ENCODE measurements at places on chromosomes 2 and 18.
A peak's percentile ranks its signal among the peaks of the same experiment; 100 is the strongest.

DNA sequence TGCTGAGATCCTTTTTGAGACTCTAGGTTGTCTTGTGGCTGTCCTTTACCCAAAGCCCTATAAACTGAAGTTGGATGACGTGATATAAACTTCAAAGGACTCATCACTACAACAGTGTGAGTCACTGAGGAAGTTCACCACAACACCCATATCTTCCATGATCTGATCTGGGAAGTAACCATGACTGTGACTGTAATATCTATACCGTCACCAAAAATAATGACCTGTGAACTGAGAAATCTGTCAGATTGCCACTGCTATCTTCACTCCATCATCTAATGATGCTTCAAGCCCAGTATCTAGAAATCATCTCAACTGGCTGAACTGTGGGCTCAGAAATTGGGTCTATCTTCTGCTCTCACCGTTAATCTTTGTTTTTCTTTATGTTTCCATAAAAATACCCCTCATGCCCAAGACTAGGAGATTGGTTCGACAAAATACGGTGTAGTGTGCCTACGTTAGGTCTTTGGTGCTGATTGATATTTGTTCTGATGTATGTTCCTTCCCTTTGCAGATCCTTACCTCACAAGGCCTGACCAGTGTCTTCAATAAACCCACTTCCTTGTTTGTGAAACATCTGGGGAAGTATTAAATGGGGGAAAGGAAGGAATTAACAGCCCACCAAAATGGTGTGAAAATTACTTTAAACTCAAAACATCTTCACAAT lies 78.2 kb downstream of the MYL12B start:
- DNase-seq = no peak

DNA sequence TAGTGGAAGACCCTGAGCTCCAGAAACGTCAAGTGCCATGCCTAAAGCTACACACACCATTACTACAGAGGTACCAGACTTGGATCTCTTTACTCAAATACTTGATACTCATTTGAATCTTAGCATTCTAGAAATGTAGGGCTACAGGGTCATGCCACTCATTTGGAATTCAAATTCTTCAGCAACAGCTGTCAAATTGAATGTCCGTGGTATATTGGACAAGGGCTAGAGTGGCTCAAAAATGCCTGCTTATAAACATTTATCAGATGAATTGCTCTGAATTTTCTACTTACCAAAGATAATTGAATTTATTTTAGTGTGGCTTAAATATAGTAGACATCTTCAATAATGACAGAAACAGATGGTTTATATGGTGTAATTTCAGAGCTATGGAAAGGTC lies 669.7 kb downstream of the SLC4A3 start:
- DNase-seq = no peak

GRCh38 chr2:154681741-154682140 lies 16.8 kb upstream of the KCNJ3 start:
- DNase-seq = no peak

- no peak for DNase-seq
Observed at GRCh38 chr18:62814132-62814759, 98.9 kb downstream of the PHLPP1 start.

GRCh38 chr2:134288814-134289213 lies 34.9 kb downstream of the MGAT5 start:
- DNase-seq = no peak

DNA sequence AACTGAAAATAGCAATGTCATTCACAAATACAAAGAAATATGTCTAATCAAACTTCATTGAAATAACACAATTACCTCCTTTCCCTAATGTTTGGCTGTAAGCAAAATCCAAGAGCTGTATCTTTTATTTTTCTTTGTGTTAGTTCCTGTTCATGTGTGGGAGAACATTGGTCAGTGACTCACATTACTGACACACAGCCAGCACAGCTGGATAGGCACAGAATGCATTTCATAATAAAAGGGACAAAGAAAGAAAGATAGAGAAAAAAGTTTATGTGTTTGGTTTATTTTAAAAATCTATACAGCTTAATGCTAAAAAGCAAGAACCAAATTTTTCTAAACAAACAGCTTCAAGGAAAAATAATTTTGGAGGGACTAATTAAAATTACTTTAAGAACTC lies 185.6 kb upstream of the COL3A1 start:
- DNase-seq = no peak

DNA sequence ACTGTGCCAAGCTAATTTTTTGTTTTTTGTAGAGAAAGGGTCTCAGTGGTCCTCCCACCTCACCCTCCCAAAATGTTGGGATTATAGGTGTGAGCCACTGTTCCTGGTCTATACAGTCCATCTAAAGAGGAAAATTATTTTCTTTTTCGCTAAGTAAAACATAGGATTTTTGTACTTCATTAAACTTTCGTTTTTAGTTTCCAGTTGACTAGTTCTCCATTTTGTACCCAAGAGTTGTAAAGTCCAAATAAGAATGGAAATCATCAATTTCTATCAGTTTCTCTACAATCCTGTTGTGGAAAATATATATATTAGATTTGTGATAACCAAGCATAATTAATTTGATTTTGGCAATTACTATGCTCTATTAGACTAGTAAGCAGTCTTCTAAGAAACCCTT lies 156.4 kb downstream of the BABAM2 start:
- no peak for DNase-seq

GRCh38 chr2:236259371-236259770 lies 4.8 kb downstream of the ASB18 start:
- DNase-seq = no peak

GRCh38 chr2:172467382-172467781 lies 40.0 kb downstream of the ITGA6 start:
- DNase-seq = no peak

- no peak for DNase-seq
Observed at GRCh38 chr18:49725809-49726674, 87.3 kb downstream of the ACAA2 start.

DNA sequence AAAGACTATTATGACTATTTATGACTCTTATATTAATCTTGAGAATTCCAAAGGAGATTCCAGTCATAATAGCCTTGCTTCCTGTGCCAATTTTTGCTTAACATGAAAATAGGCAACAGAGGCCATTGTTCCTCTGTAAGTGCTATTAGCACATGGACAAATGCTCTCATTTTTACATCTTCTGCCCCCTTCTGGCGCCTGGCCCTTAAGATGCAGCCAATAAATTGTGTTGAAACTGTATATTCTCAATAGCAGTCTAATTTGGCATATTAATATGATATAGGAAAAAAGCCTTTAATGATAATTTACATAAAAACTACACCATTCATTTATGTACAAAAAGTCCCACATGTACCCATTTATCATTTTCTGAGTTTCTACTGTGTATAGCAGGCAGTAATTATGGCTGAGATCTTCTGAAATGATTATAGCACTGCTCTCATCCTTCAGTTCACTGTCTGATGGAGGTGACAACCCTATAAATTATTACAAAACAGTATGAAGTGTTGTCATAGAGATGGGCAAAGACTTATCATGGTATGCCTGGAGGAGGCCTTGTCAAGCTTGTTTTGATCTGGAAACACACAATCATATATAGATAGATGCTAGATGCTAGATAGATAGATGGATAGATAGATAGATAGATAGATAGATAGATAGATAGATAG lies 613.3 kb downstream of the TSN start:
- no peak for DNase-seq

- no peak for DNase-seq
Observed at GRCh38 chr2:47127862-47128543, 27.1 kb downstream of the STPG4 start.

DNA sequence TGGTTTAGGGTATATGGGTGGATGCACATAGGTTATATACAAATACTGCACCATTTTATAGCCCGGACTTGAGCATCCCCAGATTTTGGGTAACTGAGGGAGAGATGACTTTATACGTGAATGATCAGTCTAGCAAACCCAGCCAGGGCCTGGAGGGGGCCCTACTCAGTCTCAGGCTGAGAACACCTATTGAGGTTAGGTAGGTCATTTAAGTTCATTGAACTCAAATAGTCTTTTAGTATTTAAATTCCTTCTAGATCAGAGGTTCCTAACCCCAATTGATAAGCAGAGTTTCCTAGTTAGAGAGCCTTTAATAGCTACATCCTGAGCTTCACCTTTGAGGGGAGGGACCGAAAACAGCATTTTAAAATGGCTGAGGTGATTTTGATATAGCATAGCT lies 487.0 kb downstream of the DCC start:
- no peak for DNase-seq

DNA sequence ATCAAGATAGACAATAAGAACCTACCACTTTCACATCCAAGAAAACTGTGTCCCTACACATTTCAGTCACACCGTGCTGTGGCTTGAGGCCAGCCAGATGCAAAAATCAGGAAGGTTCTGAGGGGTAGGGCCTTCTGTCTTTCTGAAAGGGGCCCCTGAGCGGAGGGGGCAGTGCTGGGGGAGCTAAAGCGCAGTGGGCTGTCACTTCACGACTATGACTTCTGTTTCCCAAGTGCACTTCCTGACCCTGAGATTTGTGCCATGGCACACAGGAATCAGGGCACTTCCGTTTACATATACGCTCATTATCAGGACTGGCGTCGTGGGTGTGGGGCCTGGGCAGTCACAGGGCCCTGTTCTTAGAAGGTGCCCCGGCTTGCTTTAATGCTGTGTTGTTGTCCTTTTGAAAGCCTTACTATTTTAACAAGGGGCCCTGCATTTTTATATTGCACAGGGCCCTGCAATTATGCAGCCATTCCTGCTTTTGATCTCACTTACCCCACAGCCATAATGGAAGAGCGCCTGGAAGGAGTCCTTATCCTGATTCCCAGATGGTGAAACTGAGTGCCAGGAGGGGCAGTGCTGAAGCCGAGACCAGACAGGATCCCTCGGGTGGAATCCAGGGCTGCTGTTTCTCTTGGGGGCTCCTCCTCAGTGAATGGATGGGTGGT lies 620 bp downstream of the NGEF start:
- DNase-seq = no peak

DNA sequence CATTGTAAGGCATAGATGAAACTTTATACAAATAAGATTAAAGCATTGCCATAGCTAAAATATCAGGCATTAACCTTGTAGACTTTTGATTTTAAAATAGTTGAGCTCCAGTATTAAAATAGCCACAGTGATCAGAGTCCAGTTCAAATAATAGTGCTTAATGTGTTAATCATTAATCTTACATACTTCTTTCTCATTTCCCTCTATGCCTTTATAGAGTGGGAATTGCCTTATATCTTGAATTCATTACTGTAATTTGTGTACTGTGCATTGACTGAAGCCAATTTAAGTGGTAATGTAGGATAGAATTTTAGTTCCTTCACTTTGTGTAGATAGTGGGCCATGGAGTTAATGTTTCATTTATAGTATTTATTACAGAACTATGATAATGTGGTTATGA lies 549.2 kb upstream of the VWC2L start:
- no peak for DNase-seq

GRCh38 chr18:79457652-79458051 lies 61.9 kb downstream of the NFATC1 start:
- DNase-seq = no peak

- peak; percentile 60 for DNase-seq
Observed at GRCh38 chr2:85266146-85267041, 61.4 kb downstream of the TGOLN2 start.

DNA sequence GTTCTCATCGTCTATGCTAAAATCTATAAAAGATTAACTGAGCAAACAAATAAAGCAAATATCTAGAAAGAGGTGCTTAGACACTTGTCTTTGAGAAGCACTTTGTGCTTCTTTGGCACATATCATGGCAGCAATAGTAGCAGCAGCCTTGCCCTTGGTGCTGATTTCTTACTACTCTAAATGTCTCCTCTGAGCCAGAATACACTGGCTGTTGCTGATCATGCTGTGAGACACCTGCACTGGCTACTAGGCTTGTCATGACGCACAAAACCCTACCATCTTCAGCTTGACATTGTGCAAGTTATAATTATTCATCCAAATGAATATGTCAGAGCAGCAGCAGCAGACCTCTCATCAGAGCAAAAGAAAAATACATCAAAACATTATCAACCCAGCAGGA lies 46.7 kb downstream of the FANCL start:
- no peak for DNase-seq

DNA sequence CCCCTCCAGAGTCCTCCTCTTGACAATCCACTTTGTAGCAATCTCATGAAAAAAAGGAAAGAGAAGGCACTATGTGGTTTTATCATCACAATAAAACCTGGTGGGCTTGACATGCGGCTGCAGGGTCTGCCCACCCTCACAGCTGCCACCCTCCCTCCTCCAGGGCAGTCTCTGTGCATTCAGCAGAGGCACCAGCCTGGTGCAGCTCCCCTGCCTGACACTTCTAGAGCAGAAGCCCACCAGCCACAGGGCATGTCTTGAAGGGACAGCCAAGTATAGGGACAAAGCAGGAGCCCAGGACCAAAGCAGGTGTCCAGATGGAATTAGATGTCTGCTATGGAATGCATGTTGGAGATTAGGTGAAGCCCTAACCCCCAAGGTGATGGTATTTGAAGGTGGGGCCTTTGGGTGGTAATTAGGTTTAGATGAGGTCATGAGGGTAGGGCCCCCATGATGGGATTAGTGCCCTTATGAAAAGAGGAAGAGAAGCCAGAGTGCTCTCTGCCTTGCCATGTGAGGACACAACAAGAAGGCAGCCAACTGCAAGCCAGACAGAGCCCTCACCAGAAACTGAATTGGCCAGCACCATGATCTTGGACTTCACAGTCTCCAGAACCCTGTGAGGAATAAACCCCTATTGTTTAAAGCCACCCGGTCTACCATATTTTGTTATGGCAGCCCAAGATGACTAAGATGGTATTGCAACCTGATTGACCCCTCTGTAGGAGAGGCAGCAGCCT lies 86.9 kb downstream of the MCFD2 start:
- DNase-seq = no peak

GRCh38 chr2:203713381-203713780 lies 6.9 kb downstream of the CD28 start:
- DNase-seq = no peak

GRCh38 chr2:44975571-44976450 lies 33.4 kb downstream of the SIX2 start:
- DNase-seq = no peak

DNA sequence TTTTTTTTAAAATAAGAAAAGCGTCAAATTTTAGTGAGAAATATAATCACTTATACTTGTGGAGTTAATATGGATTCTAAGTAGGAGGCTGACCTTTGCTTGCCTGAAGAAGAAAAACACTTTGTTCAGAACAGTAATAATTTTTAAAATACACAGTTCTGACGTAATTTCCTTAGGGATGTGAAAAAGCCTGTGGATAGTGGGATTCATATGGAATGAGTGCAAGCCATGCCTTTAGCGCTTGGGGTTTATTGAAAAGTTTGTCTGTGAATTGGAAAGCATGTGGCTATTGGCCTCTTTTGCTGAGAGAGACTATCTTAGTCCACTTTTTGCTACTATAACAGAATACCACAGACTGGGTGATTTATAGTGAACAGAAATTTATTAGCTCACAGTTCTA lies 151.3 kb downstream of the CCDC85A start:
- no peak for DNase-seq

Measured in stimulated activated CD8-positive, alpha-beta memory T cell treated with anti-CD3 and anti-CD28 coated beads, Interleukin-4, amount 100 ng/mL, for 4 hours (primary cell).